NCI-H2029 treated with DMSO at 0.1 percent for 48 hours (cell line): ENCODE measurements at places on chromosomes 5 and 9.

DNA sequence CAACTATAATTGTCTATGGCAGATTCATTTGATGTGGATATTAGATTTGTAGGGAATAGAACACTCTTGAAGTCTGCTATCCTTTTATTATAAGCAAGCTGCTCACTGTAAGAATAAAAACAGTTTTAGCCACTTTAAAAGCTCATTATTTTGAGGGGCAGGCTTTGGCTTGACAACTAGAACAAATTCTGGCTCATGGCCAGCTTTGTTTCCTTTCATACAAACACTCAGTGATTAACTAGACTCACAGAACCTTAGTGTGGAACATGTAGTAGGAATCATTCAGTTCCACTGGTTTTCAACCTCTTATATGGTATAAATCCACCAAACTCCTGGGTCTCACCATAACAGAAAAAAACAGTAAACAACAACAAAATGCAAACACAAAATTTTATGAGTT lies 27.4 kb upstream of the CEP120 start:
- DNase-seq: peak; percentile 34

DNA sequence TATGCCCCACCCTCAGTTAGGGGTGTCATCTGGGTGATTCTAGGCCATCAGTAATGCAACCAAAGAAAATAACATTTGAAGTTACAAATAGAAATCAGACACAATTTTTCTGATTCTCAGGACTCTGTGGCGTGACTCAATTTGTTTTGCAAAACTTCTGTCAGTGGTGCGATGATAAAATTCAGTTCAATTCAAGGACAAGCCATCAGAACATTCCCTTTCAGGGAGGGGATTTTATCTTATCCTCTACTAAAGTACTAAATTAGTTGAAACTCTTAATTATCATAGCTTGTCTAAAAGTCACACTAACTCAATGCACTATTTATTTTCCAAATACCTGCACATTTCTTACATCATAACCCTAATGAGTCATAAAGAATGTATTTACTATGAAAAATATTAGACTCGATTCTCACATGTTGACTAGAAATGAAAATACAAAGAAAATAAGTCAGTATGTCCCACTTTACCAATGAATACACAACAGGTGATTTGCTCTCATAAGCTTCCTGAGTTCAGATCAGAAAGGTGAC lies 28.2 kb downstream of the HTR4 start:
- no peak for DNase-seq

DNA sequence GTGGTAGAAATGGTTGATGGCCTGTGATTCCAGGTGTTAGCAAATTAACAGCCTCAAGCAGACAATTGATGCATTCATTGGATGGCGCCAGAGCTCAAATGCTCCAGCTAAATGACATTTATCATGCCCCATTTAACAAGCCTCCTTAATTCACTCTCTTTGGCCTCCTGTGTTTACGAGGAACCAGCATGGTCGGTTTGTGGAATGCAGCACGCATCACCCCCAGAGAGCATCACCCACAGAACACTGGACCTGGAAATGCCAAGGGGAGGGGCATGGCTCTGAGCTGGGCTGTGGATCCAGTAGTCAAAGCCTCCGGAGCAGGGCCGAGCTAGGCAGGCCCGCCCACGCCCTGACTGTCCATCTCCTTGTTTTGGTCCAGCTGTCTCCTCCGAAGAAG lies 434.0 kb downstream of the GADD45G start:
- no peak for DNase-seq

DNA sequence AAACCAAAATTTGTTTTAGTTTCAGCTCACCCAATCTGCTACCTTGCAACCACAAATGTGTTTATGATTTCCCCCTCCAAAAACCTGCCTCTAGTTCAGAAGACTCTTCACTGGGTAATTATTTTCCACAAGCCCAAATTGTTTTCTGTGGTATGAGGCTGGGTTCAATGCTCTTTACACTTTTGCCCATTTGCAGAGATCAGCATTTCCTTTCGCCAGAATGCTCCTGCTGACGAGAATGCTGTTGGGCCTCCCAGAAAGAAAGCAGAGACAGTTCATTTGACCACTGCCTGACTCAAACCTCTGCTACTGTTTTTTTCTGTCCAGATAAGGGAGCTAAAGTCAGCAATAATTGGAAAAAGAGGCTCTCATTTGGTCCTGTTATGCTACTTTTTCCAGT lies 427.3 kb downstream of the PDE4D start:
- DNase-seq: no peak

GRCh38 chr5:173786286-173787187 lies 101.6 kb upstream of the CPEB4 start:
- DNase-seq: no peak

- no peak for DNase-seq
These were observed 22.4 kb upstream of the THG1L start for GRCh38 chr5:157708866-157709265.

DNA sequence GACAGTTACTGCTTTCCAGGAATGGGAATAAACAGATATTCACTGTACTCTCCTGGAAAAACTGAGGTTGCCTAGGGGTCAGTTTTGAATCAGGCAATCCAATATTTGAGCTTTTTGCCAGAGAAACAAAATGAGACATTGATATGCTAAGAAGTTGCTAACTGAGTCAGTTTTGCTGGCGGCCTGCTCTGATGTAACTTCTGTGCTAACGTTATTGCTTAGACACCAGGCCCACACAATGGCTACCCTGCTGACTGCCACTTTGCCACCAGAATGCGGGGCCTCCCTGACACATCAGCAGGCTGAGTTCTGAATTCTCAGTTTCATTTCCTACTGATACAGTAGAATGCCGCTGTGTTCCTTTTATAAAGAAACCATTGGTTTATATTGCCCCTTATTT lies 18.2 kb upstream of the ZNF618 start:
- DNase-seq: no peak

DNA sequence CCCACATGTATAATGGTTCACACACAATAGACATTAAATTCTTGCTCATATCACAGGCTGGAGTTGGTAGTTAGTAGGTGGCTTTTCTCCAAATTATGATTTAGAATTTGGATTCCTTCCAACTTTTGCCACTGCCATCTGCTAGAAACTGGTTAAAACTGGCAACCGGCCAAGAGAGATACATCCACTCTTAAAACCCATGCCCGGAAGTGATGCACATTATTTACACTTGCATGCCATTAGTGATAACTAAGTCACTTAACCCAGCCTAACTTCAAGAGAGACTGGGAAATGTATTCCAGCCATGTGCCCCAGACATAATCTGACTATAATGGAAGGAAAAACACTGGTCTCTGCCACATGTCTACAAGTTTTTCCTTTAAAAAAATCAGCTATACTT lies 395.7 kb upstream of the SEMA6A start:
- peak; percentile 6 for DNase-seq

- no peak for DNase-seq
These were observed 21.5 kb upstream of the RALGPS1 start for GRCh38 chr9:126893079-126893478.

- no peak for DNase-seq
These were observed 66.5 kb upstream of the ENTREP1 start for GRCh38 chr9:69258551-69258950.

DNA sequence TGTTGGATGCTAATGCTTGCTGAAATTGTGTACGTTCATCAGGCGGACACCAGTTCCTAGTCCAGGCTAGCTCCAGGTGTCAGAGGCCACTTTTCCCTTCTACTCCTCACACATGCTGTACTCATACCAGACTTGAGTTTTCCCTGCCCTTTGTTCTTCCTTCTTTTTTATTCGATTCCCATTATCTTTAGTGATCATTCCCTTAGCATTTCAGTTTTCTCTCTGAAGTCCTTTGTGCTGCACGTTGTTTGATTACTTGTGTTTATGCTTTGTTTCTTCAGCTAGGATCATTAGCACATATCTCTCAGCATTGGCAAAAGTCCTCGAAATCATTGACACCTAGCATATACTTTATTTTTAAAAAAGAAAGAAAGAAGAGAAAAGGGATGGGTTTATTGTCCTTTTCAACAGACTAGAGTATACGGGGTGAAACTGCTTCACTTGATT lies 409 bp upstream of the COX7C start:
- no peak for DNase-seq

- no peak for DNase-seq
These were observed 76.1 kb downstream of the MAMDC2 start for GRCh38 chr9:70119786-70120185.

DNA sequence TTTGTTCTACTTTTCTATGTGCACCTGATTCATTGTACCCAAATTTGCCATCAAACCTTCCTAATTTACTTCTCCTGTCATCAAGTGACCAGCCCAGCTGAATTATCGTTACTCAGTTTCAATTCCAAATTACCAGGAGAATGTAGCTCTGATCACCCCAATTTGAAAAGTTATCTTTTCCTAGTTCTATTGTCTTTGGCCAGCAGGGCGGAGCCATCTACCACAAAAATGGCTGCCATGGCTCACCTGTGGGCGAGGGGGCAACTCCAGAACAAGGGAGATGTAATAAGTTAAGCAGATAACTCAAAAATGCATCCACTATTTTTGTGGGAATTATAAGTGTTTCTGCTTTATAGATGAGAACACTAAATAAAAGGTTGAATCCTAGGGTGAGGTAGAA lies 133.8 kb upstream of the MOCS2 start:
- DNase-seq: no peak

GRCh38 chr5:59234236-59234635 lies 651.4 kb downstream of the RAB3C start:
- DNase-seq: no peak

DNA sequence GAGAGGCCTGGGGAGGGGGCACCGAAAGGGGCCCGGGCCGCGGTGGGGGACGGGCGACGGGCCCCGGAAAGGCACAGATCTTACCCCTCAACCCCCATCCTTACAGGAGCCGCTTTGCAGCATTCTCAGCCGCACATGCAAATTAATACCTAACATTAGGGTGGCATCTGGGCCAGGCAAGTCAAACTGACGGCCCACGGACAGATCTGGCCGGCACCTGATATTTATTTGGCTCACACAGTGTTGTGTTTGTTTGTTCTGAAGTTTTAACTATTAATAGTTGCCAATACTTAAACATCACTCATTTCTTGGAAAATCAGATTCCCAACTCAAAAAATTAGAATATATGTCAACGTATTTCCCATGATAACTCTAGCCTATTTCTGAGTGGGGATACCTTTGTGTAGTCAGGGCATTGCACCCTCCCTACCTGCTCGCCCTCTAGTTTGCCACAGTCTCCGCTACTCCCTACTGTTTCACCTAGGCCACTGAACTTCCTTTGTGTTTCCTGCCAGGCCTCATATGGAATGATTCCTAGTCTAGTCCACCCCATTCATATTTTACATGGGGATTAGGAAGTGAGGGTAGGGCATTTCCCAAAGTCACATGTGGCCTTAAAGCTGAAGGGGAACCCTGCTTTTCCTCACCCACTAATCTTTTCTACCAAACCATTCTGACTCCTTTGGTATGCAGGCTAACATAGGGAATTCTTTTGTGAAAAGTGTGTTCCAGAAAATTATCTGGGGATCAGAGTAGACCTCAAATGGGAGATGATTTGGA lies 71.9 kb upstream of the LARP1 start:
- no peak for DNase-seq

DNA sequence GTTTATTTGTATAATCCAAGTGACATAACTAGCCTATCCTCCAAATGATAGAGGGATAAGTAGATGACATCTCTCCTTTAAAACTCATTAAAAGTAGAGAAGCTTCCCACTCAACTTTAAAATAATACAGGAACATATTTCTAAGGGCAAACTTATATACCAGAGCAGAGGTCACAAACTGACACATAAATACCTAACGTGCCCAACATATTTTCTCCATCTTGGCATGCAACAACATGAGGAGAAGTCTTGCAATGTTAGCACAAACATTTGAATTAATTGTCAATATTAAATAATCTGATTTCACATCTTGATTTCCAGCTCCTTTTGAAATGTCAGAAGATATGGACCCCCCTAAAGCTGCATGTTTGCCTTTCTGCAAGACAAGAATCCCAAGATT lies 335.0 kb downstream of the DEPDC1B start:
- no peak for DNase-seq

GRCh38 chr9:87301371-87301770 lies 196.3 kb upstream of the DAPK1 start:
- no peak for DNase-seq

GRCh38 chr9:114131808-114132549 lies 23.4 kb upstream of the COL27A1 start:
- DNase-seq: no peak

DNA sequence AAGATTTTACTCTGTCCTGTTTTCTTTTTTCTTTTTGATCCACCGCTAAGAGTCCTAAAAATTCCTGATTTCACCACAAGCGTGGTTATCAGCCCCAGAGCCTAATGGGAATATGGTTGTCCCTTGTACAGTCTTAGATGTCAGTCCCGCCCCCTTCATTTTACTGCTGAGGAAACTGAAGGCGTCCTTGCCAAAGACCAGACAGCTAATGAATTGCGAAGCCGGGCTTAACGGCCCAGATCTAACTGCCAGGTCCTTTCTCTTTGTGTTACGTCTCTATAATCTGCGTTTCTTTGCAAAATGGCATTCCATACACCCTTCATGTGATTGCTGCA lies 497 bp downstream of the NSA2 start:
- peak; percentile 3 for DNase-seq

GRCh38 chr5:117160391-117160790 lies 585.8 kb upstream of the SEMA6A start:
- DNase-seq: no peak

DNA sequence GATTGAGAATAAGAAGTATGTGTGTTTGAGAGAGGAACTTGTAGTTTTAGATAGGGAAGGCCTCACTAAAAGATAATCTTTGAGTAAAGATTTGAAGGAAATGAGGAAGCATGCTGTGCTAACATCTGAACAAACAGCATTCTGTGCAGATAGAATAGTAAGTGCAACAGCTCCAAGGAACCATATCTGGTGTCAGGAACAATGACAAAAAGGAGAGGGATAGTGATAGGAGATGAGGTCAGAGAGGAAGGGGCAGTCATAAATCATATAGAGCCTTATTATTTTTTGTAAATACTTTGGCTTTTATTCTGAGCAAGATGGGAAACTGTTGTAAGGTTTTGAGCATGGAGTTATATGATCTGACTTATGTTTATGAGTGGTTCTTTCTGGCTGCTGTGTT lies 3.8 kb downstream of the MRPL22 start:
- no peak for DNase-seq

GRCh38 chr5:177467436-177467835 lies 6.0 kb downstream of the DBN1 start:
- no peak for DNase-seq

GRCh38 chr5:128201065-128201926 lies 117.7 kb downstream of the SLC12A2 start:
- no peak for DNase-seq

GRCh38 chr5:116242343-116242742 lies 157.5 kb downstream of the COMMD10 start:
- no peak for DNase-seq

GRCh38 chr9:110728058-110728457 lies 59.5 kb downstream of the MUSK start:
- DNase-seq: no peak

- no peak for DNase-seq
These were observed 374.1 kb upstream of the ACO1 start for GRCh38 chr9:32010322-32010721.

- no peak for DNase-seq
These were observed 137.9 kb upstream of the OTULINL start for GRCh38 chr5:14443671-14444093.

GRCh38 chr5:891117-891836 lies 1.3 kb downstream of the BRD9 start:
- DNase-seq: no peak

GRCh38 chr5:27612161-27612560 lies 573.8 kb upstream of the CDH9 start:
- DNase-seq: no peak

- no peak for DNase-seq
These were observed 277 bp downstream of the EIF4E1B start for GRCh38 chr5:176630681-176631222.
